ENCODE measurements at places on chromosomes 7 and 10.

GRCh38 chr10:107425931-107426553, 261.5 kb upstream of the SORCS1 start:
- DNase-seq, result no peak

- no peak for DNase-seq
Observed at GRCh38 chr7:92056286-92056685, 78.0 kb downstream of the CYP51A1 start.

DNA sequence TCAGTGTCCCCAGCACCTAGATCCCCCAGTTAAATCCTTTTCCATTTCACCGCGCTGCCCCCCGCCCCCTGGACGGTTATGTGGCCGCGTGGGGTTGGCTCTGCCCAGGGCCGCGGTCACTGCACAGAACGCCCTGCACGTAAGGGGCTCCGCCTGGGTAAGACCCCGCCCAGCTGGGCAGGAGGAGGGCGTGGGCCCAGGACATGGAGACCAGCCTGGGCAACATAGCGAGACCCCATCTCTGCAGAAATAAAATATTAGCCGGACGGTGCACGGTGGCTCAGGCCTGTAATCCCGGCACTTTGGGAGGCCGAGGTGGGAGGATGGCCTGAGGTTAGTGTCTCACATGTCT, 650 bp upstream of the ZFAND2A start:
- DNase-seq, result no peak

GRCh38 chr7:142066536-142066935, 45.0 kb upstream of the MGAM2 start:
- no peak for DNase-seq

DNA sequence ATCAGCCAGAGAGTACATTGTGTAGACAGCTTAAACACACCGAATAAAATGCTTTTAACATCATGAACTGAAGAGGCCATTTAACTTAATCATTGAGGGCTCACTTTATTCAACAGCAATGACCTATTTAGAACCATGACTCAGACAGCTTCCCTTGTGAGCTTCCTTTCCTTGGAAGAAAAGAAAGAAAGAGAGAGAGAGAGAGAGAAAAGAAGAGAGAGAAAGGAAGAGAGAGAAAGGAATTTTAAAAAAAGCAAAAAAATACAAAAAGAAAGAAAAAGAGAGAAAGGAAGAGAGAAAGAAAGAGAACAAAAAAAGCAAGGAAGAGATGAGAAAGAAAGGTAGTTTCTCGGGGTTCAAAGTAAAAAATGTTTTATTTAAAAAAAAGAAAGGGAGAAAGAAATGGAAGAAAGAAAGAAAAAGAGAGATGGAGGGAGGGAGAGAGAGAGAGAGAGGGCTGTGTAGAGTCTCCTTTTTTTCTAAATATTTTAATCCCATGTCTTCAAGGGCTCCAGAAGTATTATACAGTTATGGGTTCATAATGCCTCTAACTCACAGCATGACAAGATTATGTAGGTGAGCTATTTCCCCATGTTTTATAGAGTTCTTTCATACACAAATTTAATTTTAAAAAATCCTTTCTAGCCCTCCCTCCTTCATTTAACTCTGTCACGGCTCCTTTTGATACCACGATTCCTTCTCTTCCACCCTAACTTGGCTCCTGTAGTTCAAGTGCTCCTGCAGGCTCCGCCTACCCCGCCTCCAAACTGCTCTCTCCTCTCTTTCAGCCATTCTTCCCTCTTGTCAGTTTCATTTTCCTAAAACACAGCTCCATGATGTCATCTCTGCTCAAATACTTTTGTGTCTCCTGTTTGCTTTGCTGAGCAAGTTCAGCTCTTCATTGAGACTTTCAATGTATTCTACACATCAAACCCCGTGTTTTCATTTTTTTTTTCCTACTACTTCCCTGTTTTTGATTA, 85.5 kb downstream of the PRTFDC1 start:
- no peak for DNase-seq

- DNase-seq, result no peak
Observed at GRCh38 chr7:1798191-1798590, 128.1 kb downstream of the ELFN1 start.

- DNase-seq, result no peak
Observed at GRCh38 chr7:17304926-17305325, 6.5 kb downstream of the AHR start.

GRCh38 chr10:71769279-71769823, 4.0 kb downstream of the VSIR start:
- no peak for DNase-seq

DNA sequence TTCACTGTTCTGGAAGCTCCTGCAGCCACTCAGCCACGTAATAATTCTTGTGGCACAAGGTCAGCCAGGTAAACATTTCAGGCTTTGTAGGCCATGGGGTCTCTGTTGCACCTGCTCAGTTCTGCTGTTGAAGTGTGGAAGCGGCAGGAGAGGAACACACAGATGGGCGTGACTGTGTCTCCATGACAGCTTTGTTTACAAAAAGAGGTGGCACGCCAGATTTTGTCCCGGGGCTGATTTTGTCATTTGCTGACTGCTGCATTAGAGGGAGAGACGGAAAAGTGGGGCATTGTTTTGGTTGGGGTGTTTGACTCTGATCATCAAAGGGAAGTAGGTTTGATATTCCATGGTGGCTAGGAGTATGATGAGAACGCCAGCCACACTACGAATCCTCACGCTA, 103.1 kb downstream of the PRKAG2 start:
- DNase-seq, result no peak

DNA sequence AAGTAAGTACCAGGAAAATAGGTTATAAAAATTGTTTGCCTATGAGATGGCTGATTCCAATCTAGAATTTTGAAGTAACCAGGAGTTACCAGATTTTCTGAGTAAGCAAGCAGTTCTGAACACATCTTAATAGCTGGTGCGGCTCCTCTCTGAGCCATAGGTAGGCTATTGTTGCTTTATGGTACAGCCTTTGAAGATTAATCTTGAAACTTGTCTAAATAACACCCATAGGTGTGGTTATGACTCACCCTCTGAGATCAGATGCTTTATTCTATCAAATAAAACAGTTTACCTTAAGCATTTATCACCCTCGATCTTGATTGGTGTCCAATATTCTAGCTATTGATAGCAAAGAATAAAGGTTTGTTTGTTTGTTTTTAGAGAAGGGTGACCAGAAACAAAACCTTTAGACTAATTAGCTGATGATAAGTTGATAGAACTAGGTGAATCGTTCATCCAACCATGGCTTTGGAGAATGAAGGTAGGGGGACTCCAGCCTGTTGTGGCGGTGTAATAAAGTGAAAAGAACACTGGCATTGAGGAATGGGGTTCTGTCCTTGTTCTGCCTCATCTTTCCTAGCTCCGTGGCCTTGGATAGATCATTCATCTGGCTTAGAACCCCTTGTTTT, 72.2 kb downstream of the VTI1A start:
- DNase-seq, result no peak

GRCh38 chr10:77317221-77317620, 320.4 kb downstream of the KCNMA1 start:
- DNase-seq, result no peak

DNA sequence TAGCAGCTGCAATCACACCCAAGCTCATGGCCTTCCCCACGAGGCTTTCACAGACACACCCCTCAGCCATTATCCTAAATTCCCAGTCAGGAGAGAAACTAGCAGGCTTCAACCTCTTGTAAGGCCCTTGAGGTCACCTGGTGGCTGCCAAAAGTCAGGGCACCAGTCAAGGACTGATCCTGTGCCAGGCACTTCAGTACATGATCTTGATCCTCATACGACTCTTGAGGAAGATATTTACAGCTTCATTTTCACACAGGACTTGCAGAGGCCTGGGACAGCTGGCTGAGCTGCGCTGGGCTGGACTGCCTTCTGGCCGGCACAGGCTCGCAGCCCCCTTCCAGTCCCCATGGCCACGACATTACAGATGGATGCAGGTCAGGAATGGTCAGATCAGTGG, 8.8 kb downstream of the PDAP1 start:
- DNase-seq, result no peak

DNA sequence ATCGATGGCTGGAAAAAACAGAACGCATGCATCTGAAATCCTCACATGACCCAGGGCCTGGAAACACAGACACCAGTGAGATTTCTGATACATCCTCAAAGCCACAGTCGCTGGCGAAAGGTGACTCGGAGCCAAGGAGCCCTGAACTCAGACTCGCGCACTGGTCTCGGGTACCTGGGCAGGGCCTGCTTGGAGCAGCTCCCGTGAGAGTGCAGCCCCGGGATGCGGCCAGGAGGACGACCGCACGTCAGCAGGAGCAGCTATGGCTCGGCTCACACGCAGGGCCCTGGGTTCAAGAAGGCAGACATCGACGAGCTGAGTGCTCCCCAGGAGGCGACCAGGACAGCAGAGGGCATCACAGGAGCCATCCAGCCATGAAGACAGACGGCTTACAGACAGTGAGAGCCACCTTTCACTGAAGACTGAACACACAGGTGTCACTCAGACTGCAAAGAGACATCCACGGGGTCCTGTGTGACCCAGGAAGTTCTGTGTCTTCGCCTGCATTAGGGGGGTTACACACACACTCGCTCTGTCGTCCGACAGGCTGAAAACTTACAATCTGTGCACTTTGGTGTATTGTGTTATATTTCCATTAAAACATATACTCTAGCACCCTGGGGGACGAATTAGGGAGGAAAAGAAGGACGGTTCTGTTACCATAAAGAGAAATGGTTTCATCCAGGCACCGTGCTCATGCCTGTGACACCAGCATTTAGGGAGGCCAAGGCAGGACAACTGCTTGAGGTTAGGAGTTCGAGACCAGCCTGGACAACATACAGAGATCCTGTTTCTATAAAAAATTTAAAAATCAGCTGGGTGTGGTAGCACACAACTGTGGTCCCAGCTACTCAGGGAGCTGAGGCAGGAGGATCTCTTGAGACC, 227.7 kb downstream of the MAD1L1 start:
- DNase-seq, result no peak

DNA sequence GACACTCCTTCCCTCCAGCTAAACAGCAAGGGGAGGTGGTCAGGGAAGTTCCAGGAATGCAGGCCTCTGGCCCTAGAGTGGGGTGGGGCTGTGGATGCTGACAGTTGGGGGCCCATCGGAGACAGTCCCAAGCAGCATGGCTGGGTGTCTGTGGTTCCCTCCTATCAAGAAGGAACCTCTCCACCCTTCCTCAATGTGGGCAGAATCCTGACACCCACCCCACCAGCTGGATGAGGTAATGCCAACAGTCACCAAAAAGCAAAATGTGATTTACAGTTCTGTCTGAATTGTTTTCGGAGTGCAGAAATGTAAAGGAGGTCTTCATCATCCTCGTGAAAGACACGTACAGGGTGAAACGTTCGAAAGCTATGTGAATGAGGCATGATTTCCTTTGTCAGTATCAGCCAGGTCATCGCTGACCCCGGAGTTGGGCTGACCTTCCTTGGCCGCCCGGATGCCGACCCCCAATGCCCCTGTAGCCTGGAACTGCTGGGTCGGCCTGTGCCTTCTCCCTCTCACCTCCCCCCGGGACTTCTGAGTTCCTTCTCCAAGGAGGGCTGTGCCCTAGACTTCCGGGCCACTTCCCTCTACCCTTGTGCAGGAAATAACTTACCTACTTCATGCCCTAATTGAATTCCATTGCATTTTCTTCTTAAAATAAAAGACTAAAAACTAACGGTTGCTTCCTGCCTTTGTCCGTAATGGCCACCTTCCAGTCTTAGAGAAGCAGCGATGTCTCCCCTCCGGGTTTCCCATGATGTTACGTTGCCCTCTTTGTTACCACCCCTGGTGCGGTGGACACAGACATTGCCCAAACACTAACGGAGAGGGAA, 24.5 kb downstream of the FOXK1 start:
- DNase-seq, result no peak

- DNase-seq, result no peak
Observed at GRCh38 chr7:55554038-55554437, 18.3 kb downstream of the VOPP1 start.

DNA sequence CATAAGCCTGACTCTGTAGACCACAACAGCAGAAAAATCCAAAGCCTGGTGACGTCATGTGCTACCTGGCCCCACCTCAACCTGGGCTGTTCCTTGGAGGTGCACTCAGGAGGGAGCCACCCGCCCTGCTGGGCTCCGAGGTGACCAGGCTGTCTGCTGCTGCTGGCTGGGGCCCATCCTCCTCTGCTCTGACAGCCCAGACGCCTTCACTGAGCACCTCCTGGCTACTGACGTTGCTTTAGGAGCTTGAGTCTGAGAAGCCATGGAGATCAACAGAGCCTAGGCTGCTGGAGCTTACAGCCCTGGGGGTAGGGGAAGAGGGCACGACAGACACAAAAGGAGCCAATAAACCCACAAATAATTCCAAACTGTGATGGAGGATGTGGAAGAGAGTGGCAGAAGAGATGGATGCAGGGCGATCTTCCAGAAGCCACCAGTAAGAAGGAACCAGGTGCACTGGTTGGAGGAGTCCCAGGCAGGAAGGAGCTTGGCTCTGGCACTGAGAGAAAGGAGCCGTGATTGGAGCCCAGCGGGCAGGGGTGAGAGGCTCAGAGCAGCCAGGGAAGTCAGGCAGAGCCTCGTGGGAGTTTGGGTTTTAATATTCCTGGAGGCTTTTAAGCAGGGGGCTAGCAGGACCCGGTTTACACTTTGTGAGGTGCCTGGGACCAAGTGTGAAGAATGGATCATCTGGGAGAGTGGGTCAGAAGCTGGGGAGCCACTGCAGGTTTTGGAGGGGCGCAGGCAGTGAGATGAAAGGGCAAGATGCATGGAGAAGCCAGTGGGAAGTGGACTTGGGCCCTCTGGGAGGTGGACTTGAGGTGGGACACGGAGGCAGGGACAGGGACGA, 1.7 kb upstream of the PTPRE start:
- no peak for DNase-seq

DNA sequence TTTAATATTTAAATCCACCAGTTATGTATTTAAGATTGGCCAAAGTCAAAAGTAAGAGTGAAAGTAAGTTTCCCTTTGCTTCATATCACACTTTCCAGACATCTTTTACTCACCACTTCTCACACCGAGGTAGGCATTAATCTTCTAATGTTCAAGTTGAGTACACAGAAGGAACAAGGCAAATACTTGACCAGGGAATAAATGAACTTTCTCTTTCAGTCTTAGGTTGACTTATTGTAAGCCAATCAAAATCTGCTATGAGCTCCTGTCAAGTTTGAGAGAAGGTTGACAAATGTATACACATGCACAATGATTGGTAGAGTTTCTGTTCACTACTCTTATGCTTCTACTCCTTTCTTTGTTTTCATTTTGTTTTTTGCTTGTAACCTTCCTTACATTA, 842.5 kb downstream of the REEP3 start:
- no peak for DNase-seq

DNA sequence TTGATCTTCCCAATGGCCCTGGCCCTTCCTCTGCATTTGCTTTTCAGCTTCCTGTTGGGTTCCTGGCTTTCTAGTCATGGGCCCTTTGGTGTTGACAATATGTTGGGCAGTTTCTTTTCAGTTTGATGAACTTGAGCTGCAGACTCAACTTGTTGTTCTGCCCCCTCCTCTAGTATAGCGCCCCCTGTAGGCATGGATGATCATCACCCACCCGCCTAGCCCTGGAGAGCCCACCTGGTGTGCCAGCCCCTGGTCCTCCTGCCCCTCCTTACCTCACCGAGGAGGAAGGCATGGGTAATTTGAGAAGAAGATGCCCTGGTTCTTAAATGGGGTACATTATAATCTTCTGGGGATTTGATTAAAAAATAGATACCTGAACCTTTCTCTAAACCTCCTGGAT, 271.2 kb downstream of the SNX10 start:
- DNase-seq, result no peak
